ENCODE measurements at places on chromosomes 3 and 15.

DNA sequence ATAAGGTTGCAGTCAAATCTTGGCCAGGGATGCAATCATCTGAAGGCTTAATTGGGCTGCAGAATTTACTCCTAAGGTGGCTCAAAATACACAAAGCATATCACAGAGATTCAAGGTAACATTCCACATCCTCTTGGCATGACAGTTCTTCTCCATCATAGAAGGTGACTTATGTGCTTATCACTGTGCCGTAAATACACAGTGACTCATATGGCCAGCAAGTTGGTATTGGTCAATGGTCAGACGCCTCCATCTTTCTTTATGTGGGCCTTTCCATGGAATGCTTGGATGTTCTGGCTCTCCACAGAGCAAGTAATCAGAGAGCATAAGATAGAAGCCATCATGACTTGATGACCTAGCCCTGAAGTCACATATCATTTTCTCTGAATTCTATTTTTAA lies 168.8 kb upstream of the ST8SIA2 start:
- DNase-seq, result no peak

DNA sequence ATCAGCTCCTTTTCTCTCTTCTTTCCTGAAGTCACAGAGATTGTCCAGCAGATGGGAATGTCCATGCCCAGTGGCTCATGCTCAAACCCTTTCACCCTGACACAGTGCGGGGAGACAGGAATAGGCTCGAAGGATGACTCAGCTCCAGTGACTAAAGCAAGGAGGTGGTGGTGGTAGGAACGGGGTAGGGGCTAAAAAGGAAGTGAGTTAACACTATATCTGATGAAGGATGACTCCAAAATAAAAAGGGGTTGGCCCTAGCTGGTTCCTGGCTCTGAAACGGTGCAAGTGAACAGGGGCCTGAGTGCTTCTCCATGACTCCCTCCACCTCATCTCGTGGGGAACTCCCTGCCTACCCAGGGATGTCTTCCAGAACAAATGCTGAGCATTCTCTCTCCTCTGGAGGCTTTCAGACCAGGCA lies 167.4 kb upstream of the LPP start:
- DNase-seq, result no peak

GRCh38 chr15:58746174-58746573 lies 3.3 kb downstream of the ADAM10 start:
- no peak for DNase-seq

GRCh38 chr15:57302640-57303257 lies 73.6 kb upstream of the CGNL1 start:
- no peak for DNase-seq

DNA sequence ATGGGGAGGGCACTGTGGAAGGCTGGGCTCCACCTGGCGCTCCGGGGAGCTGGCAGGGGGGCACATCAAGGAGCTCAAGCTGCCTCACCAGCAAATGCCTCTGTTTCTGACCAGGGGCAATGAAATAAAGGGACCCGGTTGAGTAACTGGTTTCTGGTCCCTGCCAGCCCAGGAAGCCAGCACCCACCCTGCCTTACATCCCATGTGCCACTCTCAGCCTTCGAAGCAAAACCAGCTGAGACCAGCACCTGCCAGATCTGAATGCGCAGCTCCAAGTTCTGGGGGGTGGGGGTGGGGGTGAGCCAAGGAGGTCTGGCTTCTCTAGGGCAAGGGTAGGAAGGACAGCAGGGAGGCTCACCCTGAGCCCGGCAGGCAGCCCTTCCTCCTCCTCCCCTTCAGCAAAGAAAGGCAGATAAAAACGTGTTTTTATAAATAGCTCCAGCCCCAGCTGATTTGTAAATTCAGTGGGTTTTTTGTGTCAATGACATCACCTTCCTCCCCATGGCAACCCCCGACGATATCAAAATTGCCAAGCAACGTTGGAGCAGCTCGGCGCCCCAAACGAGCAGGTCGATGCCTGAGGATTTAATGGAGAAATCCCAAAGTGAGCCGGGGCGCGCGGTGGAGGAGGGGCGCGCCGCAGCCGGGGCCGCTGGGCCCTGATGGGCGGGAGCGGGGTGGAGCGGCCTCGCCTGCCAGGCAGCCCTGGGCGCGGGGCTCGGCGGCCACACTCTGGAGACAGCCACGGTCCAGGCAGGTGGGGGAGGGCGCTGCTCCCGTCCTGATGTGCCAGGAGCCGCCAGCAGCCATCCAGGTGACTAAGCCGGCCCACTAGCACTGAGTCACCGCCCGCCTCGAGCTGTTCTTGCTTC lies at the start of gene PAK6:
Gene PAK6 (plus strand): TSS at position 532 of the 872 bp plus-strand sequence. CDS start 25,723 bp downstream, outside the sequence.
- peak; percentile 59 for DNase-seq

GRCh38 chr3:175672119-175672689 lies 813.1 kb downstream of the NAALADL2 start:
- peak; percentile 60 for DNase-seq

DNA sequence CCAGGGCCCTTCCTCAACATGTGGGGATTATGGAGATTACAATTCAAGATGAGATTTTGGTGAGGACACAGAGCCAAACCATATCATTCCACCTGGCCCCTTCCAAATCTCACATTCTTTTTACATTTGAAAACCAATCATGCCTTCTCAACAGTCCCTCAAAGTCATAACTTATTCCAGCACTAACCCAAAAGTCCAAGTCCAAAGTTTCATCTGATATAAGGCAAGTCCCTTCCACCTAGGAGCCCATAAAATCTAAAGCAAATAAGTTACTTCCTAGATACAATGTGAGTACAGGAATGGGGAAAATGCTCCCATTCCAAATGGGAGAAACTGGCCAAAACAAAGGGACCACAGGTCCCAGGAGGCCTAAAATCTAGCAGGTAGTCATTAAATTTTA lies 309.5 kb upstream of the SLITRK3 start:
- no peak for DNase-seq

DNA sequence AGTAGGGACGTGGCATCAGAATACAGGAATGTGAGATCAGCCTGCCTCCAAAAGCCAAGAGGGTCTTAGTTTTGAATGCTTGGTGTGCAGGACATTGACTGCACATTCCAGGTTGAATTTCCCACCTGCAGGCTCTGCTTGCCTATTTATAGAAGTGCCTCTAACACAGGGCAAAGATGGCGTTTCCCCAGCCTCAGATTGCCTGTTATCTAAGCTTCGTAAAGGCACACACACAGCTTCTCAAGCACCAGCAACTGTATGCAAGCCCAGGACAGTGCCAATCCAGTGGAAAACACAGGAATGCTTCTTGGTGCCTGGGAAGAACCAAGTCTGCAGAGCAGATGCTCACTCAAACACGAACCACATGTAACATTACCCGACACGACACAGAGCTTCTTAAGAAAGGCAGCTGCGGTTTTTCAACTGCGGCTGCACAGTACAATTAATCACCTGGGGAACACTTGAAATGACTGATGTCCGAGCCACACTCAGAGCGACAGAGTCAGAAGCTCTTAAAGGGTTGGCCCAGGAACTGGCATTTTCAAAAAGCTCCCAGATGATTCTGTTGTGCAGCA lies 90.0 kb upstream of the ANKRD34C start:
- DNase-seq, result peak; percentile 28

- DNase-seq, result no peak
Observed at GRCh38 chr15:75056036-75056435, 32.6 kb downstream of the PPCDC start.

- DNase-seq, result no peak
Observed at GRCh38 chr3:126550488-126551051, 8.2 kb downstream of the C3orf22 start.

- DNase-seq, result peak; percentile 81
Observed at GRCh38 chr15:62928242-62928999, 114.1 kb upstream of the TPM1 start.

DNA sequence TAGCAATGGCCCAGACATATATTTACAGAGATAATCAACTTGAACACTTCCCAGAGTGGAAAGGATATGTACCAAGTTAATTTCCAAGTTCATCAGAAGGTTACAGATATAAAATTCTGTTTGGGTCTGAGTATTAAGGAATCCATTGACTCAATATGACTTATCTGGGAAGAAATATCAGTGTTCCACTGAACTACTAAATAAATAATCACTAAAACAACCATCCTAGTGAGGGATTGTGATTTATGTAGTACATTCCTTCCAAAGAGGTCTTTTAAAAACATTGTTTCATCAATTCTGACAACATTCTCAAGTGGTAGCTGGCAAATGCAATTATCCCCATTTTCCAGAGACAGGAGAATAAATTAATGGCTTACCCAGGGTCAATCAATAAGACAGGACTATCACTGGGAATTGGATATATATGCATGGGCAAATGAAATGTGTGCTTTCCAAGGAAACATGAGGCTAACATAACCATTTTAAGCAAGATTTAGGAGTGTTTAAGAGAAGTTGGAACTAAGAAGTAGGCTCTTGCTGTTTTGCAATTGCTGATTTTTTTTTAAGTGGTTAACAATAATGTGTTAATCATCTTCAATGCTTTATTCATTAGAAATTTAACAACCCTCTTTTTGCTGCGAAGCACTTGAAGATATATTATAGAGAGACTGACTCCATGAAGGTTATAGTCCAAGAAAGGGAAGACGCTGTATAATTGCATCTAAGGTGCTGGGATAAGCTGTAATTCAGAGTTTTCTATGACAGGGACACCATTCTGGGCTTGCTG lies 37.9 kb downstream of the SLC9A9 start:
- DNase-seq, result no peak

DNA sequence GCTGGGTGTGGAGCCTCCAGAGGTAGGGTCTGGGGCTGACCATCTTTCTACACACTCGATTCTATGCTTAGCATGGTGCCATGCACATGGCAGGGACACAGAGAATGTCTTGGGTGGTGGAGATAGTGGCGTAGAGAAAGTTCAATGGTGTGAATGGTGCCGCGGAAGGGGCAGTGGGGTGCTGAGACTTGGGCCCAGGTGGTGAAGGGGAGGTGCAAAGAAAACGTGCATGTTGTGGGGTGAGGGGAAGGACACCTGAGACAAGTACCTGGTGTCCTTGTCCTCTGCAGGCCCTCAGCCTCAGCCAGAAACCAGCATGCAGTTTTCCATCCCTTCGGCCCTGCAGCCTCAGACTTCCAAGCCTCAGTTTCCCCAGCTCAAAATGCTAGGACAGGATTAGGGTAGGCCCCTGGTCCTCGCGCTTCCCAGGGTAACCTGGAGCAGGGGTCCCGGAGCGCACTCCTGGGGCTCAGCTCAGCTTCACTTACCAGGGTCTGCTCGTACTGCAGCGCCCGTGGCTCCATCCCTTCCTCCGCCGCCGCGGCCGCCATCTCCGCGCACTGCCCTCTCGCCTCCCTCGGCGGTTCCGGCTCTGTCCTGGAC lies 375 bp downstream of the CLCN2 start:
- no peak for DNase-seq

DNA sequence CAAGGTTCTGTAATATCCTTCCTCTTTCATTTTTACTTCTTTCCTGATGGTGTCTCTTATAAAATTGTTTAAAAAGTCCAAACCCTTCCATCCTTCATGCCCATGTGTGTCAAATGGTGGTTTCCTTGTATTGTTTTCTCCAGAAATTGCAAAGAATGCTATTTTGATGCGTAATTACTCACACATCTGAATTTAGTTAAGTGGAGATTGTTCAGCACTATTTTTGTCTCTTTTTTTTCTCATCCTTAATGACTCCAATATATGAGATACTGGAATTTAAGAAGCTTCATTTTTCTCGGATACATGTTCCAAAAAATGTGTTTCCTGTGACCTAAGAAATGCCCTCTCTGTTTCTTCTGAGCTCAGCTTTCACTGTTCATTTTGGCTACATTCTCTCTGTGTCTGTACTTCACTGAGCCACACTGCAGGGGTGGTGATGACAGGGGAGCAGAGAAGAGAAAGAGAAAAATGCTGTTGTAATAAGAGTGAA lies 799.8 kb downstream of the DIPK2A start:
- DNase-seq, result peak; percentile 74

DNA sequence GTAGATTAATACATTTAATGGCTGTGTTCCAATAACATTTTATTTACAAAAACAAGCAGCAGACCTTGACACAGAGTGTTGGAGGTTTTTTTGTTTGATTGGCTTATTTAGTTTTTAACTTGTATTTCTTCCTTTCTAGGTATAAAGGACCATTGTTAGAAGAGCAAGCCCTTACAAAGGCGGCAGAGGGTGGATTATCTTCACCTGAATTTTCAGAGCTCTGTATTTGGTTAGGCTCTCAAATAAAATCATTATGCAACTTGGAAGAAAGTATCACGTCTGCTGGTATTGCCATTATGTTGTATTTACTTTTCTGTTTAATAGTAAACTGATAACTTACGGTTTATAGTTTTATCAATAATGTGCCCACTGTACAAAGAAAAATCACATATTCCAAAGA lies 10.0 kb downstream of the FAM98B start:
- no peak for DNase-seq

DNA sequence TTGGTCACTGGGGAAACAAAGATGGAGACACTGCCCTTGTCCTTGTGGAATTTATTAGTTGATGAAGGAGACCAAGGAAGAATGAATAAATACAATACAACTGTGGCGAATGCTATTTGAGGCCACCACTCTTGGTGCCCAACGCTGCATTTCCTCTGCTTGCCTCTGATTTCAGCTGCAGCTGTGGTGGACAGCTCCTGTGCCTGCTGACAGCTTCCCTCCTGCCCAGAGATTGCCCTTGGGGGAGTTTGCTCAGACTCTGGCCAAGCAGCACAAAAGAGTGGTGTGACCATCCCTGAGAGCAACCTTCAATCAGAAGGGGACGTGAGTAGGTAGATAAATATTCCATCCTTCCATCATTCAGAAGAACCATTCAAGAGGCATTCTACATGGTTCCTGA lies 64.6 kb upstream of the FHIT start:
- DNase-seq, result peak; percentile 51

- no peak for DNase-seq
Observed at GRCh38 chr15:85622221-85622831, 172.4 kb downstream of the KLHL25 start.

- DNase-seq, result no peak
Observed at GRCh38 chr3:137282871-137283270, 325.1 kb downstream of the IL20RB start.

DNA sequence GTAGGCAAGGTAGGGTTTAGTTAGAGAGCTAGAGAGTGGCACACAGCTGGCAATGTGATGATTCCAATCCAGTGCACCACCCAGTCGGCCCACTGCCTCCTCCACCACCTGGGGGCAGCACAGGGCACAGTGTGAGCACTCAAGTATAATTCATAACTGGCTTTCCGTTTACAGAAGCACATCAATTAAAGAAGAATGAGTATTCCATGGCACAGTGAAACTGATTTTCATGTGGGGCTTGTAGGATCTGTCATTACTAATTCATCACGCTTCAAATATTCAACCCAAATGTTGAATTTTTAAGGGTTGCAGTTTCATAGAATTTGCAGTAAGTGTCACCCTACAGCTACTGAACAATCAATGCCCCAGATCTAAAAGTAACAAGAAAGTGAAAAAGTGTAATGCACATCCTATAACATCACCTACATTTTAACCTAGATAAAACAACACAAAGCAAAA lies 149.9 kb downstream of the IGSF11 start:
- DNase-seq, result peak; percentile 69
